H9 (cell line): ENCODE measurements at places on chromosomes 3 and 15.

- DNase-seq, result no peak
Observed at GRCh38 chr15:82549199-82549665, 9.0 kb upstream of the RPS17 start.

- DNase-seq, result no peak
Observed at GRCh38 chr3:53518495-53518981, 24.1 kb downstream of the CACNA1D start.

DNA sequence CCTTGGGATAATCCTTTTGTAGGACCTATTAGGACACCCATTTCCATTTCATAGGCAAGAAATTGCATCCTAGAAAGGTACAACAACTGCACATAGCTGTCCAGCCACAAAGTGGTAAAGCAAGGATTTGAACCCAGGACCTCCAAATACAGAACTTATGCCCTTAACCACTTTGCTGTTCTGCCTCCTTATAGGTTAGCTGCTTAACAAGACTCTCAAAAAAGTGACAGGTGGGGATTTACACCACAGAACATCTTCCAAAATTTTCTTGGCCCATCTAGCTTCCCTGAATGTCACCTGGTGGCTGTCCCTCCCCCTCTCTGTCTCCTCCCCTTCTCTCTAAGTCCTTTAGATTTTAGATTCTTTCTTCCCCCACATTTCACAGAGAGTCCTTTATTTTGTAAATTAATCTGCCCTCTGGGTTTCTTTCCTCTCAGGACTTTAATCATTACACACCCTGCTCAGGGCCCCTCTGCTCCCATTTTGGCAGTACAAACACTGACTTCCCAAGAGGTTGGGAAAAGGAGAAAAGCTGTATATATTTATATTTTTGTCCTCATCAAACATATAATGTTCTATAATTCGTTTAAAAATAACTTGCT, 120.6 kb downstream of the CPNE4 start:
- DNase-seq, result peak; percentile 37

- DNase-seq, result no peak
Observed at GRCh38 chr3:169636928-169637327, 26.6 kb downstream of the MECOM start.

- DNase-seq, result no peak
Observed at GRCh38 chr3:159941038-159942000, 47.3 kb upstream of the IL12A start.

DNA sequence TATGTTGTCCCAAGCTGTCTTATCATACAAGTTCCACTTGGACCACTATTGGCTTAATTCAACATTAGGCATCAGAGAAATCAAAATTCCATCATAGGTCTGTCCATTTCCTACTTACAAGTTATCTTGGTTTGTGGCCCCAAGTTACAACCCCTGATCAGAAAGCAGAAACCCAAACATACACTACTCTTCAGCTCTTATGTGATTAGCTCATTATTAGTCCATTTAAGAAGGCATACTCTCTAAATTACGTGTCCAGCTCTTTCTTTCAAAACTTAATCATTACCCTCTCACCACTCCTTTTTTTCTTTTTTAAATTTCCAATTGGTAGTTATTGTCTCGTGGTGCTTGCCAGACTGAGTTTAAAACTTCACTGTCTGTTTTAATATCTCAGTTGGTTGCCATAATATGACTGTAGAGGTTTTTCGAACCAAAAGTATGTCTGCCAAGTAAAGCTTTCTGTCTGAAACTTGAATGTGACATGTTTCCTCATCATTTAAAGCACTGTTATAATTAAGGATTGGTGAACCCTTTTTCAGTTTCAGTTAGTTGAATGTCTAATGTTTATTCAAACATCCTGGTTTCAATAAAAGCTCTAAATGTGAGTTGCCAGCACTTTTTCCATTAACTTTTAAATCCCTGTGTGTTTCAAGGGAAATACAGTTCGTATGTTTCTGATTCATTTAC, 150.3 kb downstream of the SAMMSON start:
- no peak for DNase-seq

GRCh38 chr15:82830427-82831173, 21.2 kb downstream of the WHAMM start:
- no peak for DNase-seq
